ENCODE measurements at places on chromosomes 5 and 9.

DNA sequence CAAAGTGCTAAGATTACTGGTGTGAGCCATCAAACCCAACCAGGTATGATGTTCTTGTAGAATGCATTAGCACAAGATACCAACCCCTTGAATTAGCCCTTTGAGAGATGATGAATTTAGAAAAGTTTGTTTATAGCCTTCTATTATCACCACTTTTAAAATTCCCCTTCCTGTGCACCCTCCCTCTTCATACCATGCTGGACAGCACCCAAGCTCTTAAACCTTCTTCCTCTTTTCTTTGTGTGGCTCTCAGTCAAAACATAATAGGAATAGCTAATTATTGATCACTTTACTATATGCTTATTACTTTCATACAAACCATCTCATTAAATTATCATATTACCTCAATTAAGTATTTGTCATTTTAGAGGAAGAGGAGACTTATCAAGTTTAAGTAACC, 87.6 kb upstream of the TMED7 start:
- no peak for DNase-seq

GRCh38 chr5:102421647-102422046, 77.2 kb downstream of the SLCO6A1 start:
- no peak for DNase-seq

- no peak for DNase-seq
Measured at GRCh38 chr9:87535817-87536539, 38.3 kb downstream of the DAPK1 start.

DNA sequence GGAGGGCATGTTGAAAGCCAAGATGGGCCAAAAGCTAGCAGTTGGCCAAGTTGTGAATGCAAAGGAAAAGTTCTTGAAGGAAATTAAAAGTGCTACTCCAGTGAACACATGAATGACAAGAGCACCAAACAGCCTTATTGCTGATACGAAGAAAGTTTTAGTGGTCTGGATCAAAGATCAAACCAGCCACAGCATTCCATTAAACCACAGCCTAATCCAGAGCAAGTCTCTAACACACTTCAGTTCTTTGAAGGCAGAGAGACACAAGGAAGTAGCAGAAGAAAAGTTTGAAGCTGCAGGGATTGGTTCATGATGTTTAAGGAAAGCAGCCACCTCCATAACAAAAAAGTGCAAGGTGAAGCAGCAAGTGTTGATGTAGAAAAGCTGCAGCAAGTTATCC, 71.6 kb downstream of the ERCC6L2 start:
- no peak for DNase-seq

DNA sequence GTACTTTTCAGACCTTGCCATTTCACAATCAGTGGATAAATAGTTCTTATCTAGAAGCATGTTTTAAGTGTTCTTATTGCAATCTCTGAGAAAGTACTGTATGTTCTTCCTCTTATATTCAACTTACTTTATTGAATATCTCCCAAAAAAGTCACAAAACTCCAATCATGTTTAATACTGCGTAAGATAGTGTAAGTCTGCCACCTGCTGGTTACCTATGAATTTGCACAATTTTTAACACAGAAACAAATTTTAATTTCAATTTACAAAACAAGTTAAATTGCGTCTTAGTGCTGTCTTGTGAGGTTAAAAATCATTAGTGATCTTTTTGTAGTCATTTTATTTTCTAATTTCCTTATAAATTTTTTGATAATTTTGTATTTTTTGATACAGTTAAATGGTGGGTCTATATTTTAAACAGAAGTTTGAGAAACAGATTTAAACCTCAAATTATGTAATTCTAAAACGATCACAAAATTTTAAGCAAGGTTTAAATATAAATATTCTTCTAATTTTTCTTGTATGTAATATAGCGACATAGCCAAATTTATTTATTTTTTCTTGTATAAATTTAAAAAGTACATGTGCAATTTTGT, 115.8 kb downstream of the EMB start:
- DNase-seq: no peak

DNA sequence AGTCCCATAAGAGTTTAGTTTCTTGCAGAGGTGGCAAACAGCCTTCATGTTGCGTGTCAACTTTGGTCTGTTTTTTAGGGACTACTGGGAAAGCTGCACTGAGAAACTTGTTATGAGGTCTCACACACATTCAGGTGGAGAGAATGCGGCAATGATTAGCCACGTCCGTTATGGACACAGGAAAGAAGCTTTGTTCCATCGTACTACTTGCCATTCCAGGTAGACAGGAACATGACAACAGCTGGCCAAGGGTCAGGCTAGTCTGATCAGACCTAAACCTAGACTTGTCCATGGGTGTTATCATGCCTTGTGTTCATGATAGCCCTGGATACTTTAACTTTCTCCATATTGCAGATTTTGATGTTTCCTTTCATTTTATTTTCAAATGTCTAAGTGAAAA, 113.2 kb downstream of the ZNF608 start:
- DNase-seq: no peak

- no peak for DNase-seq
Measured at GRCh38 chr5:142974409-142974808, 204.2 kb downstream of the ARHGAP26 start.

DNA sequence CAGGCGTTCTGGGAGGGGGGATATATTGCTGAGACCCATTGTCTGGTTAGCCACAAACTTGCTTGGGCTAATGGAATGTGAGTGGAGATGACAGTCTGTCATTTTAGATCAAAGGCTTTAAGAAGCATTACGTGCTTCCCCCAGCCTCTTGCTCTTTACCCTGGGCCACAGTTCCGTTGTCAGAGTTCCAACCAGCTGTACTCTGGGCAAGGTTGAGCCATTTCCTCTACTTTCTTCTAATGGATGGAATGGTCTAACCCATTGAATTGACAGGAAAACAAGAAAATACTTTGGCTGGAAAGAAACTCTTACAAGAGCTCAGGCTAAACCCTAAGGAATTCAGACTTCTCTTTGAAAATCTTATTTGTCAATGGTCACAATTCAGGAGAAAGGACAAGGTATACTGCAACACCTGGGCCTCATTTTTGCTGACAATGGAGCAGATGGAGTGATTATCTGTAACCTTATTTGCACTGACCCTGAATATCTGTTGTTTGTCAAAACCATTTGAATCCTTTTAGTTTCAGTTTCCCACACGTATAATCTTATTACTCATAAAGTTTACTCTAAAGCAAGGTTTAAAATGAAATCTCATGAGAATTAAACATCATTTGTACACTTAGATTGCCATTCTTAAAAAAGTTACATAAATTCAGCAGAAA, 231.4 kb downstream of the PDE4D start:
- DNase-seq: no peak

GRCh38 chr5:128434993-128435392, 103.1 kb downstream of the FBN2 start:
- DNase-seq: no peak

- no peak for DNase-seq
Measured at GRCh38 chr9:90460220-90460619, 182.4 kb downstream of the DIRAS2 start.

DNA sequence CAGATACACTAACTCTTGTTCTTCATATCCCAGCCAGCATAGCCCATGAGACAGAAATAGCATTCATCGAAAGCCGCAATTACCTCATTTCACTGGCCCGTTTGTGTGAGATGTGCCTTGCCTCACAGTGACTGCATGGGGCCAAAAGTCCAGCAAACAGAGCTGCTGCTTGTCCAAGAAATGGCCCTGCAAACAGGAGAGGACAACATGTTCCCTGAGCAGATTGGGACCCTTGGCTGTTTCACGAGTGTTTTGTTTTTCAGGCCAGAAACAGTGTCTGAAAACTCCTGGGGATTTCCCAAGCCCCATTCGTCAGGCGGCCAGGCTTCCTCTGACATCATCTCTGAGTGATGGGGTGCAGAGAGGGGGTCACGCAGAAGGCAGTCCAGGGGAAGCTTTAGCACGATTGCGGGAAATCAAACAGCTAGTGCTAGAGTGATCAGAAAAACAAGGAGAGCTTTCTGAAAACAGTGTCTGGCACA, 503.6 kb upstream of the PAPPA start:
- no peak for DNase-seq

- DNase-seq: no peak
Measured at GRCh38 chr5:168169791-168170190, 121.7 kb upstream of the WWC1 start.

DNA sequence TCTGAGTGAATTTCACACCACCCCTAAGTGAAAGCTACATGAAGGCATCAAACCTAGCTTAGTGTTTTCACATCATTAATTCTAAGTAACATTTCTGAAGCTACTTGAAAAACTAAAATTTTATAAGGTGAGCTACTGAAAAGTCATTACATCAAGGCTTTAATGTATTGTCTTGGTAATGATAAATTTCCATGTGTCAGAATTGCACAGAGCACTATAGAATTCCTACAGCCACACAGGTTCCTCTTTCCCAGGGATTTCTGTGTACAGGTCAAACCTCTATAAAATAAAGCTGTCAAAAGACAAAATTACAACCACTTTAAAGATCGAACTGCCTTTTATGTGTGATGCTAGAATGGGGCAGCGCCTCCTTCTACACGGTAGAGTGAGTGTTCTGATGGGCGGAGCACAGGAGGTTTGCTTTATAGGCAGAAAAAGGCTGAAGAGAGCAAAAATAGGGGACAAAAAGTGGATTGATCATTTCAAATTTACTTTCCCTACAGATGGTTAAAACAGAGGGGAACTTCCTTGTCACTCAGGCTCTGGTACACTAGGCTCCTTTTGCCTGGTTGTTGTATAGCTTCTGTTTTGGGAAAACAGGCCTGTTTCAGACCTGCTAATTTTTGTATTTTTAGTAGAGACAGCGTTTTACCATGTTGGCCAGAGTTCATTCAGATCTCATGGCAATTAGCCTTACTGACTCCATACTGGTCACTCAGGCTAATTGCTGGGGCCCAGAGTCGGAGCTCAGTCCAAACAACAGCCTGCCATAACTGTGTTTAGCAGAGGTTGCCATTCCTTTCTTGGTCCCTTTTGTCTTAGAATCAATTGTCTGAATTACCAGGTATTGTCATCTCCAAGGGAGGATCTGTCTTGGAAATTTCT, 102.5 kb upstream of the BASP1 start:
- no peak for DNase-seq

DNA sequence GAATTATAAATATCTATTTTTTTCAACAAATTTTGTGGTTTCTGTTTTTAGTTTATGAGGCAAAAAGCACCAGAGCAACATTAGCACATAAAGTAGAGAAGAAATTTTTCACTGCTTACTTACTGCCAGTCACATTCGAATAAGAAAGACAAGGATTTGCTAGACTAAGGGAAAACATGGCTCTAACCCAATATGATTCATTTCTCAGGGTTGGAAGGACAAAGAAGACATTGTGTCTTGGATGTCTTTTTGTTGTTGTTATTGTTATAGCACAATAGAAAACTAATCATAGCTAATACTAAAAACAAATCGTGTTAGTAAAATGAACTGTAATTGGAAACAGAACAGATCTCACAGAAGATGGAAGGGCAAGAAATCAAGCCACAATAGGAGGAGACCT, 90.9 kb upstream of the SLCO6A1 start:
- no peak for DNase-seq

GRCh38 chr9:120362446-120362845, 217.5 kb downstream of the CDK5RAP2 start:
- no peak for DNase-seq

DNA sequence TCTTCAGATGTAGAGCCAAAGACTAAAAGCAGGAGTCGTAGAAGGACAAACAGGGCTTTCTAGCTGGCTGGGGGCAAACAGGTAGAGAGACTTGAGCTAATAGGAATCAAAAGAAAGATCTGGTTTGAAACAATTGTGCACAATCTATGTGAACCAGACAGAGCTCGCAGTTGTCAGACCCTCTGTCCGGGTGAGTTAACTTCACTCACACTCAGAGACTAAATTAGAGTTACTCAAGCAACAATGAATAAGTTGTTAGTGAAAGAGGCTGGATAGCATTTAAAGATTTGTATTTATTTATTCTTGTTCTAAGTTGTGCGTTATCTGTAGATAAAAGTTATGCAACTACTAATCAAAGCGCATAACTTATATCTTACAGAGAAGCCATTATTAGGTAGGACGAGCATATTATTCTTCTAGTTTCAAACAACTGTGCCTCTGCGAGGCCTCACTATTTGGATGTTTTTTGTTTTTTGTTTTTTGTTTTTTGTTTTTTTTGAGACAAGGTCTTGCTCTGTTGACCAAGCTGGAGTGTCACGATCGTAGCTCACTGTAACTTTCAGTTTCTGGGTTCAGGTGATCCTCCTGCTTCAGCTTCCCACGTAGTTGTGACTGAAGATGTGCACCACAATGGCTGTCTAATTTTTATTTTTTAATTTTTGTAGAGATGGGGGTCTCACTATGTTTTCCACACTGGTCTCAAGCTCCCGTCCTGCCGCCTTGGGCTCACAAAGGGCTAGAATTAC, 13.2 kb upstream of the LNPEP start:
- no peak for DNase-seq

DNA sequence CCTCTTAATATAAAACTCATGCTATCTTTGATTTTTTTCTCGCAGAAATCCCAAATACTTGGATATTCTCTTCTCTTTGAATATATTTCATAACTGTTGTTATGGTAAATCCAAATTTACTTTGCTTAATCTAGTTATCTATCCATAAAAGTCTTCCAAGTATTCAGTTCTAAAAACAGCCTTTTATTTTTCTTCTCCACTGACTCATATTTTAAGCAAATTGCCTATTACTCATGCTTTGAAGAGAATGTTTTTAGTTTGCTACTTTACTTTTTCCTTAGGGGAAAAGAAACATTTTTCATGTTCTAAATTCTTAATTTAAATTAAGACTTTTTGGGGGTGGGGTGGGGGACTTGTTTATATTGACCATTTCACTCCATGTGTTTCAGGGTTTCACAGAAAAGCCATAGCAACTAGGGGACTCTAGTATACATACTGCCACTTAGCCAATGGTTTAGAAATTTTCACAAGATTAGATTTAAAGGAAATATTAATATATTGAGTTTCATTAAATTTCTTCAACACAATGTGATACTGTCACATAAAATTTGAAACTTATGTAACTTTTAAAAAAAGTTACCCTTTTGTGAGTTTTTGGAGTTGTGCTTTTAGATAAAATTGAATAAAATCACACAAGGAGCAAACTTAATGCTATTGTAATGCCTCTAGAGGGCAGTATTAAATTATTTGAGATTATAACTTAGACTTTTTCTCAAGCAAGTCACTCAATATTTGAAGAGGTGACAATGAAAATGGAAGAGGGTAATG, 545.8 kb upstream of the ARRDC3 start:
- no peak for DNase-seq

DNA sequence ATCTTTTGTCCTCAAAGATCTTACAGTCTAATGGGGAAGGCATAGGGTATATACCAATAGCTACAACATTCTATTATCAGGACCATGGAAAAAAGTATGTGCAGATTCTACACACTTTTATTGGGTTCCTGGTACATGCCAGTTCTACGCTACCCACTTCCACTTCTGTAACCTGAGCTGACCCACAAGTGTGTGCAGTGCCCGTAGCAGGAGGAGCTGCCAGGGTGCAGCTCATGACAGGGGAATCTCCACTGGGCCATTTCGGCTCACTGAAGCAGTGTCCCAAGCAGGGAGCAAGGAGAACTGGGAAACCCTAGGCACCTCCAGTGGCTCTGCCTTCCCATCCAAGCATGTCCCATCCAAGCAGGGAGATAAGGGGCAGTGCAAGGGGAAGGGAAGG, 60.4 kb downstream of the FOXI1 start:
- no peak for DNase-seq

Data from activated T-cell treated with anti-CD3 and anti-CD28 coated beads for 1 hour (primary cell).